ENCODE measurements at places on chromosomes 1 and 21.

GRCh38 chr1:118143121-118143520 is 41.9 kb downstream of the SPAG17 start:
- no peaks in the 10 kb centered on the region for H3K4me1 ChIP-seq
- H3K36me3 ChIP-seq = no peaks in the 10 kb centered on the region
- DNase-seq = no peak

- no peak overlapping the region for H3K27ac ChIP-seq
- H3K4me1 ChIP-seq = peaks cover 44% of the 10 kb centered on the region
- no peak overlapping the region for H3K4me3 ChIP-seq
- no peaks in the 10 kb centered on the region for H3K27me3 ChIP-seq
Measured at GRCh38 chr1:165762725-165763124, 5.9 kb downstream of the TMCO1 start.

- no peaks in the 10 kb centered on the region for H3K36me3 ChIP-seq
- H3K4me3 ChIP-seq = no peak overlapping the region
- H3K4me1 ChIP-seq = peaks cover 3% of the 10 kb centered on the region
Measured at GRCh38 chr1:110524311-110525248, 5.6 kb upstream of the KCNA10 start.

DNA sequence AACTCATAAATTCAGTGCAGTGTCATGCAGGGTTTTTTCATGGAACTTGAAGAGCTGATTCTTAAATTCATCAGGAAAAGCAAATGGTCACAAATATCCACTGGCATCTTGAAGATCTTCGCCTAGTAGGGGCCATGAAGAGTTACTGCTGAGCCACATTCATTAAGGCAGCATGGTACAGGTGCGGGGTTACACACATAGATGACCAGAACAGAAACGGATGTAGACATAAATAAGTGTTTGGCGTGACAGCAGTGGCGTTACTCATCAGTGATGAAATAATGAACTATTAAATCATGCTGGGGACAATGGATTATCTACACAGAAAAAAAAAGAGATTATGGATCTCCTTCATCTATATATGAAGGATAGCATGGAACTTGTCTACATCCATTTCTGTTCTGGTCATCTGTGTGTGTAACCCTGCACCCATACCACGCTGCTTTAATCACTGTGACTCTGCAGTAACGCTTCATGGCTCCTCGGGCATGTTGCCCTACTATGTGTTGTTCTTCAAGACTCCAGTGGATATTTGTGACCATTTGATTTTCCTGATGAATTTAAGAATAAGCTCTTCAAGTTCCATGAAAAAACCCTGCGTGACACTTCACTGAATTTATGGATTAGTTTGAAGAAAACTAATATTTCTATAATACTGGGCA is 161.3 kb downstream of the GALNT2 start:
- peaks cover 13% of the 10 kb centered on the region for H3K4me1 ChIP-seq
- H3K4me3 ChIP-seq = no peak overlapping the region
- H3K36me3 ChIP-seq = no peaks in the 10 kb centered on the region
- DNase-seq = no peak
- no peak overlapping the region for H3K27ac ChIP-seq
- no peaks in the 10 kb centered on the region for H3K27me3 ChIP-seq

GRCh38 chr1:241696815-241697639 is 44.9 kb downstream of the WDR64 start:
- no peak overlapping the region for H3K4me3 ChIP-seq
- H3K36me3 ChIP-seq = no peaks in the 10 kb centered on the region
- H3K27ac ChIP-seq = no peak overlapping the region
- peaks cover 7% of the 10 kb centered on the region for H3K4me1 ChIP-seq
- no peak for DNase-seq
- H3K27me3 ChIP-seq = peaks cover 12% of the 10 kb centered on the region

GRCh38 chr1:244435562-244436205 is 16.0 kb downstream of the ADSS2 start:
- DNase-seq = no peak
- peak overlapping the region; percentile 65 for H3K27ac ChIP-seq
- H3K4me1 ChIP-seq = peaks cover 25% of the 10 kb centered on the region

DNA sequence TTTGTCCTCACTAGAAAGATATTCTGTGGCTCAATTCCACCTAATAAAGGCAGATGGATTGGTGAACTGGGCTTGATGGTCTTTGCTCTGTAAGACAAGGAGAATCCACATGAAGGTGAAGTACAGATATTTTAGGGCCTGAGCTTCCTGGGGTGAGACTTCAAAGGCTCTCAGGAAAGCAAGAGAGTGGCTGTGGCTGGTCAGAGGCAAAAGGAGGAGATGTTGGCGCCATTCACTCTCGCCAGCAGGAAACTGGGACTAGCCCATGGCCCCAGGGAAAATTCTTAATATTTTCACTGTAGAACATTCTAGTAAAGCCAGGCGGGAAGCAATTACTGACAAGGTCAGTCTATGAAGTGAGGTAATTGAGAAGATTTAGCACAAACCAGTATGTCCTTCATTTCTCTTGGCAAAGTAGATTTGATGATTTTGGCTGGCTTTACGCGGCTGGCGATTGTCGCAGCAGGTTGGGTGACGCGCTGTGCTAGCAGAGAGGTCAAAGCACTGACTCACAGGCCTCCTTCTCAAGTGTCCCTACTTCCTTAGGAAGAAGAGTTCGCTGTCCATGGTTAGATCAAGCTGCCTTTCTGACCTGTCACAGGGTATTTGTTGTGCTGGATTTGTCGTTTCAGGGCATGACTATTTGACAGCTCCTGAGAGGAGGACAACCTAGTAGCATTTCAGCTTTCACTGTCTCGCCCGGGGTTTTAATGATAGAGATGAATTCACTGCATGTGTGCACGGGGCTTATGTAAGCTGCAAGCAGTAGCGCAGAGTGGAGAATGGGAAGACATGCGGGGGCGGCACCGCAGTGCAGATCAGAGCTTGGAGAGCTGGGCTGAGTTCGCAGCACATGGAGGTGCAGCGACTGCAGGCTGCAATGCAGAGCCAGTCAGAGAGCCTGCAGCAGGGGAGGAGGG is 32.7 kb downstream of the XCL1 start:
- H3K36me3 ChIP-seq = no peaks in the 10 kb centered on the region
- H3K27me3 ChIP-seq = no peaks in the 10 kb centered on the region
- H3K27ac ChIP-seq = no peak overlapping the region
- no peak for DNase-seq

DNA sequence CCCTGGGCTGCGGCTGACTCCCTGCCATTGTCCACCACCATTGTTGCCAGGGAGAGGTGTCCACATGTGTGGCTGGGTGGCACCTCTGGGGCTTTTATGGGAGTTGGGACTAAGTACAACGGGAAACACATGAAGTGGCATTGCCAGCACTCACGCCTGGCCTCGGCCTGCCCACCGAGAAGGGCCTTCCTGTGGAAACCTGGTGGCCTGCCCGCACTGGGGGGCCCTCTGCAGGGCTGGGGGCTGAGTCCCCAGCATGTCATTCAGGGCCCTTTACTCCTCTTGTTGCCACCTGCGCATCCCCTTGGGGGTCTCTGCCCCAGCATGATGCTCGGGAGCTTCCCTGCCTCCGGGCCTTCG is 35.5 kb upstream of the RUNX3 start:
- H3K4me1 ChIP-seq = peaks cover 65% of the 10 kb centered on the region
- peak overlapping the region; percentile 92 for H3K27ac ChIP-seq
- DNase-seq = no peak
- peak overlapping the region; percentile 92 for H3K4me3 ChIP-seq
- H3K27me3 ChIP-seq = no peaks in the 10 kb centered on the region

Data from activated CD4-positive, alpha-beta T cell treated with anti-CD3 and anti-CD28 coated beads, Interleukin-2, amount 10 ng/mL, durations not matched to agents 7 days and 5 days (primary cell).